ENCODE measurements at places on chromosomes 5 and 9.

- no peak for DNase-seq
Measured at GRCh38 chr5:176675676-176676360, 28.5 kb downstream of the TSPAN17 start.

- DNase-seq, result no peak
Measured at GRCh38 chr9:134565316-134565915, 76.2 kb upstream of the COL5A1 start.

DNA sequence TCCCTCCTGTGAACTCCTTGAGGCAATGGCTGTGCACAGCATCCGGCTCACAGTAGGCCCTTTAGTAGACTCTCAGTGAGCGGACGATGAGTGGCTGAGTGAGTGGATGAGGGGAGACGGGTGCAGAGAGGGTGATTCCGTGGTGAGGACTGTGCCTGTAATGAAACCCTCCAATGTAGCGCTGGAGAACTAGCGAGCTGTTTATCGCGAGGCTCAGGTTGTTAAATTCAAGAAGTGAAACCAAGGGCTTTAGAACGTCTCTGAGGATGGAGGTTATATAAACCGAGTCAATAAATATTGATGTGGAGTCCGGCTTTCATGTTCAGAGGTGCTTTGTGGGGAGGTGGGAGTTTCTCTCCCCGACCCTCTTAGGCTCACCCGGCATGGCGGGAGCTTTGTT, 53.2 kb downstream of the NSG2 start:
- DNase-seq, result no peak

DNA sequence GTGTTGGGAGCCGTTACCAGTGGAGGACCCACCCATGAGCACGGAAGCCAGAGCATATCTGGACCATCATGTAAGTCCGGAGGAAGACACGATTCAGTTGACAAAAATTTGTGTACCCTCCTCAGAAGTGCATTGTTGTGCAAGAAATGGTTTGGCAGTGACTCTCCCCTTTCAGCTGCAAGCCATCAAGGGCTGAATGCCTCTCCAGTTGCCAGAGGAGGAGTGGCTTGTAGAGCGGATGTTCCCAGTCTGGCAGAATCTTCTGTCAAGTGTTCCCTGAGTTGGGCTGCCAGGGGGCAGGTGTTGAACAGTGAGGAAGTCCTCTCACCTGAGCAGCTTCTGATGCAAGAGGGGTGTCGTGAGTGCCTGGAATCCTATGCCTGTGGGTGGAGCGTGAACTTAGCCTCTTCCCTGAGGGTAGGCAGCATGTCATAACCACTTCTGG, 27.6 kb upstream of the CDKN2AIPNL start:
- DNase-seq, result no peak

DNA sequence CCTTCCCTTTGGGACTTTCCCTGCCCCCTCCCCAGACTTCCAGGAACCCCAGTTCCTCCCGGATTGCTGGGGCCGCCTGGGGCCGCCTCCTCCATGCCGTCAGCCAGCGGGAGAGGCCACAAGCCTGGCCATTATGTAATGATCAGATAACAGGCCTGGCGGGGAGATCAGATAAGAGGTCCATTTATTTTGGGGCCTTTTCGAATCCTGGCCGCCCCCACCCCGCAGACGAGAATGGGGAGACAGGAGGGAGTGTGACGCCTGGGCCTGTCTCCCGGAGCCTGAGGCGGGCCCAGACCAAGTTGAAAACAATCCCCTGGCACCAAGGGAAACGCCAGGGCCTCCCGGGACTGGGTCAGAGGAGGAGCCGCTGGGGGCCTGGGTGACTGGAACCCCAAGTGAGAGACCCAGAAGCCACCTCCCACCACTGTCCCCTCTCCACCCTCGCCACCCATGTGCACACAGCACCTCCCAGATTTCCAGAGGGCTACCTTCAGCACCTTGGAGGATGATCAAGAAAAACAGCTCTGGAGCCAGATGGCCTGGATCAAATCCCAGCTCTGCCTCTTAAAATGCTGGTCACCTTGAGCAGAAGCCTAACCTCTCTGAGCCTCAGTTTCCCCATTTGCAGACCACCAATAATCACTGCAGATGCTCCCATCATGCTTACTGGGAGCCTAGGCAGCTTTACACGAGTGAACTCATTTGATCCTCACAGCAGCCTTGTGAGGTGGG, 7.8 kb downstream of the ENG start:
- DNase-seq, result no peak

DNA sequence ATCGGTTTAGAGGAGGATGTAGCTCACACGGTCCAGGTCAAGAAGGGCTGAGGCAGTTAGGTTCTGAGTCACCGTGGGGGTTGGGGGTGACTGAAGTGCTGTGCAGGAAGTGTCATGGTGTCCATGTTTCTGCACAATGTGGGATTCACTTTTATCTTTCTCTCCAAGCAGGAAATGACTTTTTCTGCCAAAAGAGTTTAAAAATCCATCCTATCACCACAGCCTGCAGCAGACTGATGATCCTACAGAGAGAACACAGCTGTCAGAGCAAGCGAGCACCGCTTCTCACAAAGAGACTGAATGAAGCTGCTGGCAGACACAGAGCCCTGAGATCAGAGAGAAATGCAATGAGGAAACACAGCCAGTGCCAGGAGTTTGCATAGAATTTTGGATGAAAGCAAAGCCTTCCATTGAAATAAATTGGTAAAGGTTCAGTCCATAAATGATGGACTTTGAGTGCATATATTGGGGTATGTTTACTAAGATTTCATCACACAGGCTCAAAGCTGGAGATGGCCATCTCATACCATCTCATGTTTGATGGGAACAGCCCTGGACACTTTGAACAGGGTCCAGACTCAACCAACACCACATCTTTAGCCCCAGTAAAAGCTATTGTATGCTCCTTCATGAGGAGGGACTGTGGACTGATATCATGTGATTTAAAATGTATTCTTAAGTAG, 213.9 kb upstream of the FBXL7 start:
- DNase-seq, result no peak

GRCh38 chr5:40555886-40556285, 123.8 kb upstream of the PTGER4 start:
- DNase-seq, result no peak

GRCh38 chr9:117952581-117952980, 248.4 kb downstream of the TLR4 start:
- DNase-seq, result no peak

- no peak for DNase-seq
Measured at GRCh38 chr5:130729541-130729940, 435.5 kb downstream of the HINT1 start.

GRCh38 chr9:137273611-137274320, 3.8 kb upstream of the TOR4A start:
- DNase-seq, result no peak

GRCh38 chr9:5230554-5230953, 665 bp upstream of the INSL4 start:
- no peak for DNase-seq

DNA sequence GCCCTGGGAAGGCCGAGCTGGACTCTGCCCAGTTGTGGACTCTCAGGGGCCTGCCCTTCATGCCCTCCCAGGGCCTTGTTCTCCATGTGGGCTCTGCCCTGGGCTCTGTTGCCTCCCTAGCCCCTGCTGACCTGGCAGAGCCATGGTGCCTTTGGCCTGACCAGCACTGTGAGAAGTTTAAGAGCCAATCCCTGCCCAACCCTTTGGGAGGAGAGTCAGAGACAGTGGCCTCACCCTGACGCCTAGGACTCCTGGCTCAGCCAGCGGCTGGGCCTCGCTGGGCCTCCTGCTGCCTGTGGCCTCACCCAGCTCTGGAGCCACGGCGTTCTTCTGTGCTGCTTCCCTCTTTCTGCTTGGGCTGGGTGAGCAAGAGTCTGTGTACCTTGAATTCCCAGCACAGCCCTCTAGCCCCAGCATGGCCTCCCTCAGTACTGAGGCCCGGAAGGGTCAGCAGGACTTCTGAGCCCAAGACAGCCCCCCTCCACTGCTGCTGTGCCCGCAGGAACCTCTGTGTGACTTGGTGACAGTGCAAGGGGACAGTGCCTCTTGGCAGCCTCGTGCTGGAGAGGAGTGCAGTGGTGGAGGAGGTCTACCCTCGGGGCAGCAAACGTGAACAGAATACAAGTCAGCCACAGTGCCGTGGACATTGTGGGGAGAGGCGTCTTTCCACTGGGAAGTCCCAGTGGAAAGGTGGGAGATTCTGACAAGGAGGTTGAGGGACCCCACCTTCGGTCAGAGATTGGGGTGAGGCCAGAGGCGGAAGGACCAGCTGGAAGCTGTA, 97.4 kb downstream of the CACNA1B start:
- no peak for DNase-seq

GRCh38 chr5:154786414-154786813, 31.2 kb downstream of the LARP1 start:
- no peak for DNase-seq

DNA sequence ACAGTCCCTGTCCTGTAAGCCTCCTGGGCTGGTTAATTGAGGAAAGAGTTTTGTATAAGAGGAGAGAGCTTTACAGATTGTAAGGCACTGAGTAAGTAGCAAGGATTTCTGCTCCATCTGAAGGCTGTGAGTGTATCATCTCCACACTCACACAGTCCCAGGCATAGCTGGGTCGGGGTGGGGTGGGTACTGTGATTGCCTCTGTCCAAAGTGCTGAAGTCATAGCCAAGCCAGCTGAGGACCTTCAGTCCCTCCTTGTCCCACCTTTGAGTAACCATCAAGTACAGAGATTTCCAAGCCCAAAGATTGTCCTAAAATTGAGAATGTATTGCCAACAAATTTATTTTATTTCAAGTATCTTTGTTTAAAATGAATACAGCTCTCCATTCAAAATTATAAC, 5.5 kb upstream of the DNAJB5 start:
- DNase-seq, result no peak

DNA sequence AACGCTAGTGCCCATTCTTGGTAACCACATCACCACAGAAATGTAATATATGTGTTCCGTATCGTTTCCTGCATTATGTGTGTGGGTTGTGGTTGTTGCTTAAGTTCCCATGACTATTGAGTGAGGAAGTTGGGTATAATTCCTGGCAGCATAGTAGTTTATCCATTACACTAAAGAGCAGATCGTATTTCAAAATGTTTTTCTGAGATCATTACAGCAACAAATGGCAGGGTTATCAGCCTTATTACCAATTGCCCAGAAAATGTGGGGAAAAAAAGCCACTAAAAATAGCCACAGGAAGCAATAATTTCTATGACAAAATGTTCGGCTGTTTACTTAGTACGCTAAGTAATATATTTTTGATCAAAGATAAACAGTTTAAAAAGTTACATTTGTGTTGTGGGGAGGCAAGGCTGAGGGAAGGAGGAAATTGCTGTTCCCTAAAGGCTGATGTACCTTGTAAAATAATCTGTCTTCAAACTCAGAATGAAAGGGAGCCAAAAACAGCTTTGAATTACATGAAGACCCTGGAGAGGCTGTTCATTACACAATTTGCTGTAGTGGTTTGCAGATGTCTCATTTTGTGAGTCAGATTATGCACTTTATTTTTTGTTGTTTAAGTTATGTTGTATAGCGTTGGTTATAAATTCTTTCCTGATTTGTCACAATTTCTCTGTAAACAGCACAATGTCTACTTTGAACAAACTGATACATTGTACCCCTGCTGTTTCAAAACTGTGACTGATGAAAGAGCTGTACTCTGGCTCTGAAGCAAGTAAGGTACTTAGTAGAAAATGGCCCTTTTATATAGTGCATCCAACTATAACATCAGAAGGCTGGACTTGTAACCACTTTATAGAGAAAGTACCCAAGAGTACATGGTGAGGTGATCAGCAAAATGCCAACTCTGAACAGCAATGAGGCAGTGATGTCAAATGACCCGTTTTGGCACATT, 1028.5 kb downstream of the NR2F1-AS1 start:
- DNase-seq, result no peak

DNA sequence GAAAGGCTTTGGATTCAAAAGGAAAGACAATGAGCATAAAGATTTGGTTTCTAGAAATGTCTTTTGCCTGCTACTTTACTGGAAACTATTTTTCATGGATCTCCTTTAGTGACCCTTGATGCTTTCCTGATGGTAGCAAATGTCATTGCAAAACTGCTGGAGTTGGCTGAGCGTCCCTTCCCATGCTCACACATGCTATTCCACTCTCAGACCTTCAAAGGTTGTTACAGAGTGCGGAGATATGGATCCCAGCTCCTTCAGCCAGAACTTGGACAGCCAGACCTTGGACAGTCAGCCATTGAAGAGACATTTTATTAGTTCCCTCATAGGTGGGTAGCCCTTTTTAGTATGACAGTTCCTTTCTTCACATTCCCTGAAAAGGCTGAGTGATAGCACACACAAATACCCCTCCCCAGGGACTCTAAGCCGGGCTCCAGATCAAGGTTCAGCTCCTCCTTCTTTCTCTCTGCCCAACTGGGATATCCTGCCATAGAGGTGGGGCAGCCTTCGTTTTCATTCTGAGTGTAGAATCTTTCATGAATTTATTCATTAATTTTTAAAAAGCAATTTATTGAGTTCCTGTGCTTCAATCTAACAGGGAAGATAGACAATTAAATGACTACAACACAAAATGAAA, 153.3 kb upstream of the SLC44A1 start:
- no peak for DNase-seq

DNA sequence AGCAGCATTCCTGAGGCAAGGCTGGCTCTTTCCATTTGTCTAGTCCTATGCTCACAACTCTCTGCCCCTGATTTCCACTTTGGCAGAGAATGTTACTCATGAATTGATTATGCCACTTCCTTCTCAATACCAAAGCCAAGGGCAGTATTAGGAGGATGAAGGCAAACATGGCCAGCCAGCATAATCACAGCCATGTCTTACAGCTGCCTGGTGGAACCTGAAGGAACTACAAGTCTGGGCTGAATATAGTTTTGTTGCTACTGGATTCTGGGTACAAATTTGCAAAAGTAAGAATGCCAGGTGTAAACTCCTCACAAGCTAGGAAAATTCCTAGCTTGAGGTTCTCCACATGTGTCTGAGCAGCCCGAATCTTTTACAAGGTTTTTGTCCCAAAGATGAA, 4.2 kb downstream of the SIL1 start:
- no peak for DNase-seq

DNA sequence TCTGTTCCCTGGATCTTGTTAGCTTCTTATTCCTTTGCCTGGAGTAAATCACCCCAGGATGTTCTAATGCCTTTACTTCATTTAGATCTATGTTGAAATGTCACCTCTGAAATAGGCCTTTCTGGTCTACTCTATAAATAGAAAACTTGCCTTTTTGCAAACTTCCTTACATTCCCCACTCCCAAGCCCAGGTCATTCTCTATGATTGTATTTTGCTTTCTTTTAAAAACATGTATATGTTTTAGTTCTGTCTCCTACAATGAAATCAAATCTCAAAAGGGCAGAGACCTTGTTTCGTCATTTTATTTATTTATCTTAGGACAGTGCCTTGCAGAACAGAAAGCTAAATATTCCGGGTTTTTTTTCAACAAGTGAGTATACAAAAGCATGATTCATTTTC, 1657.7 kb upstream of the C9orf72 start:
- DNase-seq, result no peak

DNA sequence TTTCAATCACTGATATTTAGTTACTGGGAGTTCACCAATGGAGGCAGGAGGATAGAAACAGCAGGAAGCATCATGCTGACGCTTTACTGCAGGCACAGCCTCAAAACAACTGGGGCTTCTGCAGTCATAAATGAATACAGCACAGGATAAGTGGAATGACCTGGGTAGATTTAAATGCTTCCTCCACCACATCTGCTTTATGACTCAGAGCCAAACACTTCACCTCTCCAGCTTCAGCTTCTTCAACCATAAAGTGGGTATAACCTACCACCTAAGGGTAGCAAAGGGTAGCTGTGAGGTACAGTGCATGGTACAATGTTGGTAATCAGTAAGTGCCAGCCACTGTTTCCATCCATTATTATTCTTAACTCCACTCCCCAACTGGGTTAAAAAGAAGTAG, 28.4 kb downstream of the RASEF start:
- DNase-seq, result no peak

GRCh38 chr9:97527626-97528528, 26.4 kb downstream of the TMOD1 start:
- DNase-seq, result no peak
